SW 1271 (cell line): ENCODE measurements at places on chromosomes 6 and 20.

- DNase-seq, result no peak
These were observed 29.3 kb upstream of the TBC1D7 start for GRCh38 chr6:13357551-13358075.

DNA sequence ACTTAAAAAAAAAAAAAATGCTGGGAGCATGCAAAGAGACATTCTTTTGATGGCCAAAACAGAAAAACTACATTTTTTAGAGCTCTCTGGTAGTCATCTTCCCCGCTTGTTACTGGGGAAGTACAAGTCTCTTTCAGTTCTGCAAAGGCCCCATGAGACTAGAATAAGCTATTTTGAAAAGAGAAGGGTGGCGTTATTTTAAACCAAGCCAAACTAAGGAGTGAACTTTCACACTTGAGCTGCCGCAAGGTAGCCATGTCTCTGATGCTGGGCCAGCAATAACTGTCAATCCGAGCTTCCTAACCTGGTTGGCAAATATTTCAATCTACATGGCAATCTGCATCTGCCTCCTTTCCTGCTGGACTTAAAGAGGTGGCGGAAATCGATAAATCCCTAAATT, 96.7 kb downstream of the L3MBTL3 start:
- no peak for DNase-seq

GRCh38 chr6:170243386-170243785, 47.5 kb downstream of the DLL1 start:
- no peak for DNase-seq

GRCh38 chr6:168228676-168229367, 90.8 kb downstream of the DACT2 start:
- DNase-seq, result no peak

- no peak for DNase-seq
These were observed 75.3 kb downstream of the ATP9A start for GRCh38 chr20:51692806-51693400.

DNA sequence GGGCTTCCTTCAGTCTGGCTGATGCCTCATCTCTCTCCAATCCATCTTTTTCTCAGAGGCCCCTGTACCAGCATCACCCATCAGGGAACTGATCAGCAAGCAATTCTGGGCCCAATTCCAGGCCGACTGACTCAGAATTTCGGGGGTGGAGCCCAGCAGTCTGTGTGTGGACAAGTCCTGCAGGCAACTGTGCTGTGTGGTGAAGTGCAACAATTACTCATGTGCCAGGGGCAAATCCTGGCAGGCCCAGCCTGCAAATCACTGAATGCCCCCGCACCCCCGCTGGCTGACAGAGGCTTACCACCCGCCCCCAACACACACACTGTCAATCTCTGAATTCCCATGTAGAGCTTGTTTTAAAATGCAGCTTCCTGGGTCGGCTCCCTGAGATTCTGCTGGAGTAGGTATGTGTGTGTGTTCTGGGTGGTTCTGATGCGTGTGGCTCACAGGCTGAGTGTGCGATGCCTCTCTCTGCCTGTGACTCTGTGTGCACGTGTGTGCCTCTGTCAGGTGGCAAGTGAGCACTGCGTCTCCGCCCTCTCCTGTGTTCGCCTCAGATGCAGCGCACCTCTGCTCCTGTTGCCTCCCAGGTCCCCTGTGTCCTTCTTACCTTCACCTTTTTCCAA, 45.4 kb downstream of the SSR1 start:
- DNase-seq, result no peak

GRCh38 chr6:98687752-98688151, 146.6 kb upstream of the POU3F2 start:
- no peak for DNase-seq

GRCh38 chr6:16721977-16722376, 39.3 kb downstream of the ATXN1 start:
- no peak for DNase-seq

- no peak for DNase-seq
These were observed 20.7 kb upstream of the TBC1D22B start for GRCh38 chr6:37236921-37237320.

DNA sequence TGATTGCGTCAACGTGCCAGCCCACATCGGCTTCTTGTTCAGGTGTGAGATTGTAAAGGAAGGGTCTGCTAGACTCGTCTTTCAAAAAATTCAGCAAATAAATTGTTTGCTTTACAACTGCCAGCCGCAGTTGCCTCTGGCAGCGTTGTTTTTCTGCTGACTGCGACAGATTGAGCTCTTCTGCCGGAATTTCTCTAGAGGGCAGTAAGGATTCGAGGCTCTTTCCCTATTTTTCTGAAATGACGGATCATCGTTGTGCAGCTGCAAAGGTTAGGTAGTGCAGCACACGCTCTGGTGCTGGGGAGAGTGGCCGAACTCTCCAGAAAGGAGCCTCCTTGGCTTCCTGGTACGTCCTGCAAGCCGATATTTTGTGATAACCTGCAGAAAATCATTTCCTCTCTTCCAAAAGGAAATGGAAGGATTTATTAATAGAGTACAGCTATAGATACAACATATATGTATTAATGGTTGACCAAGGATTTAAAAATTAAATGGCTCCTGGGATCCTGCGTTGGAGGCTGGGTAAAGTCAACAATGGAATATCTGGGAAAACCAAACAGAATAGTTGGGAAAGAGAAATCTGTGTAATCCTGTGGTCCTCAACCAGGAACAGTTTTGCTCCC, 121.9 kb upstream of the ZFP64 start:
- DNase-seq, result peak; percentile 62

DNA sequence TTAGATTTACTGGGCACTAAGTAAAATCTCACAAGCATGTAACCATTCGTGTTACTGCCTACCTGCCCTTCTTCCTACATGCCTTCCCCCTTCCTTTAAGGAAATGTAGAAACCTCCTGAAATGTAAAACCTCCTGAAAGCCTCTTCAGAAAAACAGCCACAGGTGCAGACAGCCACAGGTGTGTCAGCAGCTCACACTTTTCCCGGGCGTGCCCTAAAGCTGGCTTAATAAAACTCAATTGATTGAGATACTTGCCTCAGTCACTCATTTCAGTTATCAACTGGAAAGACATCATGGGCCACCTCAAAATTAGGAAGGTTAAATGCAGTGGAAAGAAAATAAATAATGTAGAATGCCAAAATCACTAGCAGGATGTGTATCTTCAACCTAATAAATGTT, 23.1 kb upstream of the PBOV1 start:
- DNase-seq, result no peak

DNA sequence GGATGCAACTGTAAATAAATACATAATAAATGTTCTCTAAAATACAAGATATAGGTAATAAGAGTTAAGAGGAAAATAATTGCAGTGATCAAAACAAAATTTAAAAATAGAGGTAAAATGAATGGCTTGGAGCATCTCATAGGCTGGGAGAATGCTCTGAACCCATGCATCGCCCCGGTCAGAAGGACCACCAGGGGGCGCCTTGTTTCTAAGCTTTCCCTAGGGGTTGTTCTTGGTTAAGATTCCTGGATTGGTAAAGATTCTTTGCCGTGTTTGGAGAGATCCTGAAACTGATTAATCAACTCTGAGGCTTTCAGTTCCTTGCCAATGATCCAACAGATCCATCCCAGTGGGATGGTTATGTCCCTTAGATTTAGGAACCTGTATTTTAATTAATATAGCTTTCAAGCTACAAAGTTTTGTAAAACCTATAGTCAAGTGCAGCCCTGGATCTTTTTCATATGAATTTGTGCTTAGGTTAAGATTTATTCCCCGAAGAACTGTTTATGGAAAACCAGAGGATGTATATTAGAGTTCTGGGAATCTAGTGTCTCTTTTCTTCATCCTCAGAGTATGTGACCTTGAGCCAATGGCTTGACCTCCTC, 45.3 kb upstream of the PRELID3B start:
- no peak for DNase-seq

DNA sequence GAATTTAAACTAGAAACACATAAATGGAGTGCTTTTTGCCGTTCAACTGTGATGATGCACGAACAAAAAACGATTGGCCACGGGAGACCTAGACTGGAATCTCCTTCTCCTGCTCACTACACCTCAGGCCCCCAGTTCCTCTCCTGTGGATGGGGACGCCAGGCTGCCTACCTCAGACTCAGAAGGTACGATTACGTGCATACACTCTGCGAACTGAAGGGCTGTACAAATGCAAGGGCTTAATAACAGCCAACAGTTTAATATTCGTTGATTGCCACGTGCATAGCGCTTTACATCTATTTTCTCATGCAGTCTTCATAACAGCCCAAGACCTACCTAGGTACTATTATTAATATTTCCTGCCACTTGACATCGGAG, 495 bp upstream of the ARMC2 start:
- no peak for DNase-seq

DNA sequence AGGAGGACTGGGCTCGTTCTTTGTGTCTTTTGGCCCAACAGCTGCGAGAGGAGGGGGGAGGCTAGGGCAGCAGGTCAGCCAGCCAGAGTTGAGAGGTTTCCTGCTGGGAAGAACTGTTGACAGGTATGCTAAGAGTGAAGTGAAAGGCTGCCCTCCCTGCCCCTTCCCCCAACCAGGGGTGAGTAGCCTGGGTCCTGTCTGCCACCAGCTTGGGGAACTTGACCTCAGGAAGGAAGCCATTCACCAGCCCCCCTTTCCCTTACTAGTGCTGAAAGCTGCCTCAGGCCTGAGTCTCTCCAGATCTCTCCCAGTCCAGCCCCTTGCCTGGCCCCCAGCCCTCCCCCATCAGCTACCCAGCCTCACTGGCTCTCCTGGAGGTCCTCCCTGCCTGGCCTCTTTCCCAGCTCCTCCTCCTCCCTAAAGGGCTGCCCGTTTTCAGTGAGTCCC, 20.7 kb upstream of the ZNF76 start:
- DNase-seq, result no peak

GRCh38 chr6:146550911-146551310, 7.3 kb downstream of the RAB32 start:
- no peak for DNase-seq

- DNase-seq, result no peak
These were observed 69.9 kb downstream of the CRYBG1 start for GRCh38 chr6:106430466-106430865.

- no peak for DNase-seq
These were observed 930.8 kb downstream of the QKI start for GRCh38 chr6:164345327-164345726.

DNA sequence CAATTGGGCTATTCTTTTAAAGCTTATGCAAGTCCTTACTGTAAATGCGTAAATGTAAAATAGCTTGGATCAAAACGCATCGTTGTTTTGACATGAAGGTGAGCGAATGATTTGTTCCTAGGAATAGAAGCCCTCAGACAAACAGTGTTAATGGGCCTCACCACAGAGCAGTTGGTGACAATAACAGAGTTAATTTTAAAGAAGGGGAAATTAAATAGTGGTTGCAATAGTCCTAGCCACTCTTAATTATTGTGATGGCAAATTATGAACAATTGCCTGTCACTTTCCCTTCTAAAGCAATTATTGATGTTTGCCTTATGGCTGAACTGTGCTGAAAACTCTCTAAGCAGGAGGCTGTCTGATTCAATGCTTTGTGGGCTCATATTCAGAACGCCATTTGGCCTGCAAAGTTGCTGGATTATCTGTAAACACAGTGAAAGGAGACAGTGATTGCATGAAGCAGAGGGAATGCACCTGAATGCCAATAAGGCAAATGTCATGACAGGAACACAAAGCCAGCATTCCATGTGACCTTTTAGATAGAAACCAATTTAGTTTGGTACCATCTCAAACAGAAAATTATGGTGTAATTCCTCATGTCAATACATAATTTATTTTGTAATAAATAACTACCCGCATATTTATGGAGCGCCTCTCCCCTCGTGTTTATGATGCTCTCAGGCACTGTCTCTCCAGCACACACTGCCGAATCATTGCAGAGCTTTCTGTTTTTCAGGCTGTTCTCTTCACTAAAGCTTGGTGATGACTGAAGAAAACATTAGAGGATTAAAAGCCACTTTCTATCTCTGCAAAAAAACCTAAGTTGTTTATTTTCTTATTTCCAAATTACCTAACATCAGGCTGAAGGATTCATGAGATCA, 387.5 kb downstream of the HACE1 start:
- no peak for DNase-seq

DNA sequence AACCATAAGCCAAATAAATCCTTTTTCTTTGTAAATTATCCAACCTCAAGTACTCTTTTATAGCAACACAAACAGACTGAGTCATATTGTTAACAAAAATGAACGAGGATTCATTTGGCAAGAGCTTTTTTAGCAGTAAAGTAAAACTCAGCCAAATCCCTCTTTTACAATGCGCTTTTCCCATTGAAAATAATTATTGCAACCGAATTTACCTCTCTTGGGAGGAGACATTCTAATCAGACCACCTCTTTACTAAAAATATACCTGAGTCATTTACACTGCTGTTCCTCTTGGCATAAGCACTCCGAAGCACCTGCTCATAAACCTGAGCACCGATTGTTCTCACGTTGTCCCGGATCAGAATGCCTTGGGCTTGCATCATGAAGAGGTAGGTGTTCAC, 57.4 kb downstream of the B4GALT5 start:
- no peak for DNase-seq

- no peak for DNase-seq
These were observed 56.1 kb downstream of the SGK1 start for GRCh38 chr6:134261766-134262165.

- DNase-seq, result no peak
These were observed 112.1 kb upstream of the THBS2 start for GRCh38 chr6:169365567-169366257.

DNA sequence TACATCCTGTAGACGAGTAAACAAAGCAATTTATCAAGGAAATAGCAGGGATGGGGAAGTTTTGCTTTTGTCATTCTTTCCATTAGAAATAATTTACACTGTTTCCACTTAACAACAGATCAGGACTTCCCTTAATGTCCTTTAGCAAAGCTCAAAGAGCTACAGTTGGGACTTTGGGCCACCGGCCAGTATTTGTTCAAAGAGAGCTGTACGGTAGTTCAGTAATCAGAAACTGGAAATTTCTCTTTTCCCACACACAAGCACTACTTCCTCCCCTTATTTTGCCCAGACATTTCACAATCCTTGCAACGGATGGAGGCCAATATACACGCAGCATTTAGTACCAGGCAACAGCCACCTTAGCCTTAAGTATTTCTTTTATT, 12.1 kb upstream of the HINT3 start:
- DNase-seq, result no peak

DNA sequence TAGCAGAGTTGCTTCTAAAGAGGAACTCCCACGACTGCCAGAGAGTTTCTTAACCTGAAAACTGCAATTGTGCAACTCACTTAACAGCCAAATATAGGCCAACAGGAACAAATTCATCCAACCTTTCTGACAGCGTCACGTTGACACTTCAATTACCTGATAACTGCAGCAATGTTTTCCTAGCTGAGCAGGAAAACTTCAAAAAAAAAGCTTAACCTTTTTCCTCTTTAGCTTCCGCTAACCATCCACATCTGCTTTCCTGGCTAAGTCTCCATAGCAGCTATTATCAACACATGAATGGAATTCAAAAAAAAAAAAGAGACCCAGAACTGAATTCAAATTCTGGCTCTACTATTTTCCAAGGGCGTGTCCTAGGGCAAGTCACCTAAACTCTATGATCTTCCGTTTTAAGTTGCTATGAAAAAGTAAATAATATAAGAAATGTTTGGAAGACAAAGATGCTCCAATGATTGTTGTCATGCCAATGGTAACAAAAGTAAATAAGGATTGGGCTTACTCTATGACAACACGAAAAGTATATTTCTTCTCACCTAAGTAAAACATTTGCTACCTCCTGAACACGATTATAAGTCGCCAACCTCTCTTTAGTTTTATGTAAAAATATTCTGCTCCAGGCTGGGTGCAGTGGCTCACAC, 524.6 kb upstream of the JARID2 start:
- DNase-seq, result no peak
